ENCODE measurements at places on chromosomes 12 and 14. TPM values are rescaled to one million over a fixed set of nuclear protein-coding genes. Genes with fewer than 3 reads are reported as not detected.
A peak's percentile ranks its signal among the peaks of the same experiment; 100 is the strongest.

DNA sequence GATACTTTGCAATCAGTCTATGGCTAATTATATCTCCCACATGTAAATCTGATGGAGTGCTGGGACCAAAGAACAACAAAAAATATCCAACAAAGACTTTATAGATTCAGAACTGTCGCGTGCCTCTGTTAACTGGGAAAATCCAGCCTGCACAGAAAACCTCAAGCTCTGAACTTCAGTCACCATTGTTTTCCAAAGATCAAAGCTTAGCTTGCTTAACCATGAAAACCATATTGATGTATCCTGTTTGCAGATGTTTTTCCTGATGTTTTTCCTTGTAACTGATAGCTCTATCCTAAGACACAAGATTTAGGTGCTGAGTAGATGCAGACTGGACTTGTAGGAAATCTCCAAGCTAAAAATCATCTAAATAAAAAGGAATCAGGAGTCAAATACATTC, 163.7 kb downstream of the GXYLT1 start:
- DNase-seq: no peak
- H3K27me3 ChIP-seq: no peaks in the 10 kb centered on the region

GRCh38 chr14:30728471-30728870, 106.4 kb downstream of the SCFD1 start:
- no peaks in the 10 kb centered on the region for H3K27me3 ChIP-seq
- peaks cover 9% of the 10 kb centered on the region for H3K4me1 ChIP-seq

GRCh38 chr12:59403259-59403932, 192.4 kb upstream of the SLC16A7 start:
- no peak overlapping the region for H3K27ac ChIP-seq
- no peak overlapping the region for H3K4me3 ChIP-seq
- H3K27me3 ChIP-seq: no peaks in the 10 kb centered on the region

Gene NOS1
- 9.6 TPM for total RNA-seq

Gene PDE6H
- not detected for total RNA-seq

GRCh38 chr14:94081386-94081820, 293 bp downstream of the IFI27L1 start:
- peak overlapping the region; percentile 94 for H3K27ac ChIP-seq
- no peaks in the 10 kb centered on the region for H3K27me3 ChIP-seq

Gene NGDN
- total RNA-seq: 47.1 TPM

Gene MLH3
- 32.9 TPM for total RNA-seq

Gene GPR65
- 1.2 TPM for total RNA-seq
